ENCODE measurements at places on chromosomes 16 and 17.

GRCh38 chr16:50915120-50915519 lies 173.2 kb downstream of the CYLD start:
- DNase-seq: no peak

- DNase-seq: no peak
Observed at GRCh38 chr17:35705705-35706104, 25.7 kb upstream of the RASL10B start.

GRCh38 chr16:19131825-19132218 lies 18.1 kb downstream of the ITPRIPL2 start:
- peak; percentile 55 for DNase-seq

GRCh38 chr17:79800325-79801155 lies 3.7 kb upstream of the CBX8 start:
- no peak for DNase-seq

Data from inflammatory macrophage (primary cell).